ENCODE measurements at places on chromosomes 4 and X.

- DNase-seq, result peak; percentile 19
Measured at GRCh38 chr4:81052119-81053068, 21.9 kb downstream of the BMP3 start.

GRCh38 chrX:145396612-145397011 is 149.3 kb downstream of the SPANXN1 start:
- no peak for DNase-seq

DNA sequence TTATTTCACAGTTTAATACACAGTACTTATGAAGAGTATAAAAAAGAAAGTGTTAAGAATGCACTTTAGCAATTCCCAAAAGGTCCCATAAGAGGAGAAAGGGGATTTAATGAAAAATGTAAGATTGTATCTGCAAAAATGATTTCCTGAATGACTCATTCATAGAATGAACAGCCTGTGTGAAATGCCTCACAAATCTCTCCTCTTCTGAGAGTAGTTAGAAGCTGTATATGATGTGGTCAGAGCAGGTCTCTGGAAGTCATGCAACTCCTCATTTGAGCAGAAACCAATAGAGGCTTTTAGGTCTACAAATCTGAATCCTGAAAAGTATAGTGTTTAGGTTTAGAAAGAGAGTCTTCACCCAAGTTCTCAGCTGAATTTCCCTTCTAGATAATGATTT is 381.3 kb upstream of the INTU start:
- no peak for DNase-seq

DNA sequence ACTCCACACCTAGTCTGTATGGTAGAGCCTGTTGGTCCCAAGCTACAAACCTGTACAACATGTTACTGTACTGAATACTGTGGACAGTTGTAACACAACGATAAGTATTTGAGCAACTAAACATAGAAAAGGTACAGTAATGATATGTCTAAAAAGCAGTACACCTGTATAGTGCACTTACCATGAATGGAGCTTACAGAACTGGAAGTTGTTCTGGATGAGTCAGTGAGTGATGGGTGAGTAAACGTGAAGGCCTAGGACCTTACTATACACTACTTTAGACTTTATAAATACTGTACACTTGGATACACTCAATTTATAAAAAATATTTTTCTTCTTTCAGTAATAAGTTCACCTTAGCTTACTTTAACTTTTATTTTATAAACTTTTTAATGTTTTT is 104.0 kb downstream of the TMA16 start:
- no peak for DNase-seq

- no peak for DNase-seq
Measured at GRCh38 chr4:48543796-48544195, 53.7 kb downstream of the ZAR1 start.

DNA sequence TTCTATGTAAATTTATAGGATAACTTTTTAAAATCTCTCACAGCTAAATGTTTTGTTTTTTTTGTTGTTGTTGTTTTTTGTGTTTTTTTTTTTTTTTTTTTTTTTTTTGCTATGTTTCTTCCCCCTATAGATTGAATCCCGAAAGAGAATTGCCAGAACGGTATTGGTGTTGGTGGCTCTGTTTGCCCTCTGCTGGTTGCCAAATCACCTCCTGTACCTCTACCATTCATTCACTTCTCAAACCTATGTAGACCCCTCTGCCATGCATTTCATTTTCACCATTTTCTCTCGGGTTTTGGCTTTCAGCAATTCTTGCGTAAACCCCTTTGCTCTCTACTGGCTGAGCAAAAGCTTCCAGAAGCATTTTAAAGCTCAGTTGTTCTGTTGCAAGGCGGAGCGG is 4.1 kb downstream of the BRS3 start:
- DNase-seq, result no peak

GRCh38 chr4:158861281-158861680 is 92.5 kb downstream of the FNIP2 start:
- DNase-seq, result no peak

DNA sequence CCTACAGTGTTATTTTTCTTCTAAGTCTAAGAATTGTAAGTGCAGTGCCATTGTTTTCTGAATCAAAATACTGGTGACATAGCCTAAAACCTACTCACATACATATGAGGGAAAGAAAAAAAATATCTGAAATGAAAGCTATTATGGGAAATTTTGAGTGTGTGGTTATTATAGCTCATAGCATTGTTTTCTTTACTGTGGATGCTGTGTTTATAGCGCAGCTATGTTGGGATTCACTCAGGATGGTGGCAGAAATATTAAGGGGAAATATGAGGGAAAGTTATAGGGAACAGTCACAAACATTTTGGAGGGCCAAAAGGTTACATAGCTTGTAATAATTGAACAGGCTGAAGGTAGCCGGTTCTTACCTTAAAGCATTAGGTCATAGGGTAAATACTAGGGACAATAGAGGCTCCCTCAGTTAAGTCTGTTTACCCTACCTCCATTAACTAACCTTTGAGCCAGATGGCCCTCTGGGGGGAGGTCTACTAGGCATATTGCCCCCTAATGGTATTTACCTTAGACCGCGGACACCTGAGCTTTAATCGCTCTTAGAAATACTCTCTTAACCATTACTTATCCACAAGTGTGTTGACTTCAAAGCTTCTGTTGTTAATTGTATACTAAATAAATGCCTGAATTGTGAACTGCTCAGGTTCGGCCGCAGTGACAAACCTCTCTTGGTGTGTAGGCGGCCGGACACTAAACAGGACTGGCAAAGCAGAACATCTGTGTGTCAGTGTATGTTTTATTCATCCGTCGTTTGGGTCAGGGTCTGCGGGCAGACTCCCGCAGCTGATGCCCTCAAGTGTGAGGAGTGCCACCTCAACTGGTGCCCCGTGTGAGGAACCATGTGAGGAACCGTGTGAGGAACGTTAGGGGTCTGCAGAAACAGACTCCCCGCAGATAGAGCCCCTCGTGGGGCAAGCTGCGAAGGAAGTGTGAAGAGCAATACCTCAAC is 21.3 kb upstream of the SULT1B1 start:
- DNase-seq, result peak; percentile 90

- DNase-seq, result no peak
Measured at GRCh38 chrX:27336466-27337091, 126.6 kb downstream of the PPP4R3C start.

- no peak for DNase-seq
Measured at GRCh38 chr4:20662851-20663250, 37.4 kb upstream of the PACRGL start.

- DNase-seq, result no peak
Measured at GRCh38 chr4:6024313-6024960, 6.2 kb upstream of the C4orf50 start.

GRCh38 chr4:99404595-99405287 is 30.4 kb downstream of the ADH7 start:
- DNase-seq, result no peak

GRCh38 chrX:148741441-148741840 is 241.0 kb downstream of the AFF2 start:
- DNase-seq, result no peak

DNA sequence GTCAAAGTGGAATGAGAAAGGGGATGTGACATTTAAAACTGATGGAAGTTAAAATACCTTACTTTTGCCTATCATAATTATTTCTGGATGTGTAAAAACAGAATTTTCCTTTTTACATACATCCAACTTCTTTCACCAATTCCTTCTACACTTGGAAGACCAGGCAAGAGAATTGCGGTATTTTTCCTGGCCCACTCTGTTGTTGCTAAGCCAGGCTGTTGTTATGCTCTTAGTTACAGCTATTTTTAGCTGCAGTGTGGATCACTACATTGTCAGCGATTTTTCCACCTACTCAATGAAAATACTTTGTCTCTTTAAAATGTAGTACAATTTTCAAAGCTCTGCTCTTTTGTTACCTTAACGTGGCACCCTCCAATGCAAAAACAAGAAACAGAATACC is 43.4 kb downstream of the NKX6-1 start:
- DNase-seq, result peak; percentile 29

GRCh38 chr4:183936047-183936446 is 30.9 kb downstream of the STOX2 start:
- no peak for DNase-seq

DNA sequence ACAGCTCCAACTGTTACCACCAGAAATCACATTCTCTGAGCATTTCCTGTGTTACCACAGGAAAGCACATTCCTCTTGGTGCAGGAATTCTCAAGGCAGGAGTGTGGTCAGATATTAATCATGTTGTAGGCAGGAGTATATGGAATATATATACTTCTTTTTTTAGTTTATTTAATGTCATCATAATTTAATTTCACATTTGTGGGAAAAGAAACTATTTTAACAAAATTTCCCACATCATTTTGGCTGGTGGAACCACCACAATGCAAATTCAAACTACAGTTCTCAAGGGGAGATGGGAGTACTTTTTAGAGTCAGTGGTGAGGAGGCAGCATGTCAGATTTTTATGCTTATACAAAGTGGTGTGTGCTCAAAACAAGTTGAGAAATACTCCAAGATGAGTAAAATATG is 139.0 kb downstream of the ATP10D start:
- no peak for DNase-seq

DNA sequence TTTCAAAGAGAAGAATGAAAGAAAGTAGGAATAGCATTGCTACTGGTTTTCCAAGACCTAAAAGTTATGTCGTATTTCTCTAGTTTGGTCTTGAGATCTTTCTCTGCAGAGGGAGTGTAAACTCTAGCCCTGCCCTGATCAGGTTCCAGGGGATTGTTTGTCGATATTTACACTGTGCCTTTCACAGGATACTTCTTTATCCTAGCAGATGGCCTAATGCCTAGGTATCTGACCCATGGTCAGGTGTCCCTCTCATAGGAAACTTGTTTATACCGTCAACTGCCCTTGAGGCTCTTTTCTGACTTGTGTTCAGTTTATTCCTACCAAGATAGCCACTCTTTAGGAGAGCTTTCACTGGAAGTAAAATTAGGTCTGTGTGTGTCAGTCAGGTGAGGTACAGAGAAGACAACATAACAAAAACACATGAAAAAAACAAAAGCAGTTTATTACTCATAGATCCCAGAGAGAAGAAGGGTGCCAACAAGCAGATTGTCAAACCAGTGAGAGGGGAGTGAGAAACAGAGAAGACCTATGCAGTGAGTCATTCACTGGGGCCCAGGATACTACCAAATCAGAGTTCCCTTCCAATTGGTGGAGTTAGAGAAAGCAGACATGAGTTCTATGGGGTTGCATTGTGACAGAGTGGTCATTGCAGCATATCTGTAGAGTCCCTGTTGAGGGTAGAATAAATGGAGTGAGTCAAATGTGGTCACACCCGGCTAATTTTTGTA is 40.6 kb upstream of the THOC2 start:
- DNase-seq, result no peak

DNA sequence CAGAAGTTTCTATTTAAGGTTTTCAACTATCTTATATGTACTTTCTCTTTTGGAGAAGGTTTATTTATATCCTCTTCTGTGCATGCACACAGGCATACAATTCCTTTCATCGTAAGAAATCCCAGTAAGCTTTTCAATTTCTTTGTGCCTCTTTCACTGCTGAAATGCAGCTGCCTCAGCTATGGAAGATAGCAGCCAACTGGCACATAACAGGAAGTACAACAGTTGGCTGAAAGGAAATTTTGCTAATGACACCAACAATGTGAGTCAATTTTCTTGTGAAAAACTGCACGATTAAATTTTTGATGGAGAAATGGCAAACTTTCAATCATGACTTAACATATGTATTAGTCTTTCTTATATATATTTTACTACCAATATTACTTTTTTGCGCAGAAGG is 74.5 kb upstream of the PAQR3 start:
- DNase-seq, result no peak

- no peak for DNase-seq
Measured at GRCh38 chr4:186789651-186790050, 66.0 kb upstream of the FAT1 start.

DNA sequence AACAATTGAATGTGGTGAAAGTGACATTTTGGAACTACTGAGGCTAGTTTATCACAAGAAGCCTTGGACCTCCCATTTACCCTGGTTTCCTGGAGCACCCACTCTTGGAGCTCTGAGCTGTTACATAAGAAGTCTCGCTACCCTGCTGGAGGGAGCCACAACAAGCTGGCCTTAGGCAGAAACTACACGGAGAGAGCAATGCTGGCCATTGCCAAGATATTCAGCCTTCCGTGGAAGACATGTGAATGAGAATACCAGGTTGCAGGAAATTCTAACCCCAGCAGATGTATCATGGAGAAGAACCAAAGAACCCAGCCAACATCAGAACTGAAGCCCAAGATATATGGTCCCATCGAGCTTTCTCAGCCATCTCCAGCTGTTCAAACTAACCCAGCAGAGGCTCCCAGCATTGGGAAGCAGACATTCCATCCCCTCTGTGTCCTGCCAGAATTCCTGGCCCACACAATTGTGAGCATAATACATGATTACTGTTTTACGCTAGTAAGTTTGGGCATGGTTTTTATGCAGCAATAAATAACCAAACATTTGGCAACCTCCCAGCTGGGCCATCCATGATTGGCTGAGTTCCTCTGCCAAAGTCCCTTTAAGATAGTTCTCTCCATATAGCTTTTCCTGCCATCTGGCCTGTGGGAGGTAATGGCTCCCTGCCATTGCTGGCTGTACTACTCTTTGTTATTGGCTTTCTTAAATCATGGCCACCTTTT is 17.9 kb upstream of the PDE5A start:
- no peak for DNase-seq

- no peak for DNase-seq
Measured at GRCh38 chr4:153140294-153140693, 63.9 kb upstream of the TRIM2 start.

DNA sequence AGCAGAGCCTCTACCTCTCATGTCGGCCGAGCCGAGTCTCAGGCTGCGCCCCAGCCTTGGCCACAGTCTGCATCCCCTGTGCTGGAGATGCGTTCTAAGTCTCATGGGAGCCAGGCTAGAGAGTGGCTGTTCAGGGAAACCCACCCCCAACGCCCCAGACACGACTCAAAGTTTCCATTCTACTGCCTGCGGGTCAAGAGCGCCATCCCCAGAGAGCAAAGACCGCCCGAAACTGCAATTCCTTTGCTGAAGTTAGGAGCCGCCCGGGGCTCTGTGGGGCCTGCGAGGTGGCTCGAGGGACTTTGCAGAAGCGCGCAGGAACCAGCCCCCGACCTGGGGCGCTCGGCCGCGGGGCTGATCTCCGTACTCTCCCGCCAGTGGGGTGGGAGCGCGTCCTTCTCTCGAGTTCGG is 10.0 kb upstream of the ELF4 start:
- DNase-seq, result no peak

GRCh38 chrX:149312988-149313387 is 192.1 kb downstream of the IDS start:
- DNase-seq, result no peak

- DNase-seq, result no peak
Measured at GRCh38 chrX:5155301-5155700, 1073.4 kb downstream of the NLGN4X start.
